ENCODE measurements at places on chromosomes 2 and 18.

DNA sequence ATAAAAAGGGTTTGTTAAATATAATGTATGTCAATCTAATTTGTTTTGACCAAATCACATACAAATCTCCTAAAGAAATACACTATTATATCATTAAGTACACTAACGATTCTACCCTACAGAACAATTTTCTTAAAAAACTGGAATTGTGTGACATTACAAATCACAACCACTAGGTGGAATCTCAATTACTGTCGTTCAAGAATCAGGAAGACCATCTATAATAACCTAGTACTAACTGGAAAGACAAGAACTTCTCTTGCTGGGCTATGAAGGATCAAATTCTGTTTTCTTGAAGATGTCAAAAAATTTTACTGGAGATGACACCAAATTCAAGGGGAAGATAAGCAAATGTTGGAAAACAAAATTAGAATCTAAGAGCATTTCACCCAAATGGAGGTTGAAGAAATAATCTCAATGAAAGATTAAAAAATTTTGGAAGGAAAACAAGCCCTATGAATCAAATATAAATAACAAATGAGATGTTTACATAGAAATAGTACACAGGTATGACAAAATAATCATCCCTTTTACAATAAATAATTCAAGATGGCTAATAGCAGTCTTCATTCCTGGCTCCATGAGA is 110.9 kb downstream of the STK39 start:
- DNase-seq, result no peak

DNA sequence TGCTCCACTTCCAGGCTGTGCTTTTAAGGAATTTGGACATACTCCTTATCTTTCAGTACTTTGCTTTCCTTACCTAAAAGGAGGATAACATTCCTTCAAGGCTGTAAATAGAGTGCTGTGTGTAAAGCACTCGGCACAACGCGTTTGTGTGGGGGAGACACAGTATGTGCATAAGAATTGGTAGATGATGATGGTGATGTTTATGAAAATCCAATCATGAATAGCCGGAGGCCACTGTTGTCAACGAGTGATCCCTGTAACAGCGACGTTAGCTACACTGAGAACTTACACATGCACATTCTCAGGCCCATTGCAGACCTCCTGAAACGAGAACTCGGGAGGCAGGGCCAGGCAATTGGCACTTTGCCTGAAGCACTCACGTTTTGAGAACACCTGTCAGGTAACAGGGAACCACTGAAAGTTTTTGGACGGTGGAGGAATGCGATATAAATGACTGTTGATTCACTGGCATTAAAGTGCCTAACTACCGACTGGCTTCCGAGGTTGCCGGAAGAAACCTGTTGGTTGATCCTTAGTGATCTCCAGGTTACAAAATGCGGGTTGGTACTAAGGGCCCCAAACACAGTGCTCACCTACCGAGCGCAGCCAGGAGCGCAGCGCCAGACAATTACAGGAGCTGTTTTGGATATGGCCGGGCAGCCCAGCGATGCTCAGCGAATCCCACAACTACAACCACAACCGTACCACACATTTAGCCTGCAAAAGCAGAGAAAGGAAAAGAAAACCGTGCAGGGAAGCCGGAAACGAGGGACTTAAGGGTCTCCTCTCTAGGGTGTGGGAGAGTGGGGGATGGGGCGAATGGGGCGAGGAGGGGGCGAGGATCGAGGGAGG is 1.0 kb upstream of the MAP4K4 start:
- DNase-seq, result no peak

GRCh38 chr2:231926761-231927565 is 767 bp upstream of the NPPC start:
- no peak for DNase-seq

DNA sequence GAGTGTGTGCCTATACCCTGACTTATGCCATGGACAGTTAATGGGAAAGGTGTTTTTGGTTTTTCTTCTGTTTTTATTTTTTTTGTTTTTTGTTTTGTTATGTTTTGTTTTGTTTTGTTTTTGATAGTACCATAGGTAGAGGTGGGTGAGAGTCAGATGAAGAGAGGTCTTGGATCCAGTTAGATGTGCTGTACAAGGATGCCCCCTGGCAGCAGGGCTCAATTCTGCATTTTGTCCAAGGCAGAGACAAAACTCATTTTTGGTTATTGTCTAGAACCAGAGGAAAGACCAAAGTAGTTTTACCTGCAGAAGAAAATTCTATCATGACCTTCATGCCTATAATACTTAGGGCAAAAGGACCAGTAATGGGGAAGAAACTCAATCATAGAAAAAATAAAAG is 48.5 kb downstream of the SLC5A7 start:
- DNase-seq, result no peak

- DNase-seq, result no peak
Observed at GRCh38 chr2:171516793-171517192, 5.5 kb upstream of the CYBRD1 start.

DNA sequence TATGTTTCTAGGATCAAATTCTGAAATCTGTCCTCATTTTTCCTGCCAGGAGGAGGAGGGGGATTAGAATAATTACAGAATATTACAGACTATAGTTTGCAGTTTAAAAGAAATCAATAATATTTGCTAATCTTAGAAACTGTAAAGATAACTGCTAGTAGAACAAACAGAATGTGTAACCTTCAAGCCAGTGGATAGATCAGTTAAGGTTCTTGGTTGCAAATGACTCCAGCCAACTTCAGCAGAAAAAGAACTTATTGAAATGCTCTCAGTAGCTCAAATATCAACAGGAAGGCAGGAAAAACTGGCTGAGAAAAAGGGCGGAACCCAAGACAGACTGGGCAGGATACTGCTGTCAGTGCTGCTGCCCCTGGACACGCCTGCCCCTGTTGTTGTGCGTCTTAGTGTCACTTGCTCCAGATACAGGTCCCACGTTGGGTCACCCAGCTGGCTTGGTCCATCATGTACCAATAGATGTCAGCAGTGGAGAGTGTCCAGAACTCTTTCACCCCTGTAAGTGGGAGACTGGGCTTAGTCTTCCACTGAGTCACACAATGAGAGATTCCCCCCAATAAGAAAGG is 10.2 kb downstream of the NMUR1 start:
- no peak for DNase-seq
